ENCODE measurements at places on chromosomes 7 and 10.

DNA sequence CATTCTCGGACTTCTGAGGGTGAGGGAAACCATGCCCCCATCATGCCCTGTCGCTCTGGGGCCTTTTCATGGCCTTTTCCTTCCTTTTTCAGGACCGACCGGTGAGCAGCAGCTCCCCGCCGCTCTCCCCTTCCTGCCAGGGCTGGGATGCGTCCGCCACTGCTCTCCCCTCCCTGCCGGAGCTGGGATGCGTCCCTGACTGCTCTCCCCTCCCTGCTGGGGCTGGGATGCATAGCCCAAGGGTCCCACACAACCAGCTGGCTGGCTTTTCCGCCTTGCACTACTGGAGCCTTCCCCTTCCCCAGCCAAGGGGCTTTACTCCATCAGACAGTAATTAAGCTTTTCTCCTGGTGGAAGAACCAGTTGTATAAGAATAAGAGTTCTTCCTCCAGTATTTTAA, 129.7 kb upstream of the COBL start:
- DNase-seq, result no peak

DNA sequence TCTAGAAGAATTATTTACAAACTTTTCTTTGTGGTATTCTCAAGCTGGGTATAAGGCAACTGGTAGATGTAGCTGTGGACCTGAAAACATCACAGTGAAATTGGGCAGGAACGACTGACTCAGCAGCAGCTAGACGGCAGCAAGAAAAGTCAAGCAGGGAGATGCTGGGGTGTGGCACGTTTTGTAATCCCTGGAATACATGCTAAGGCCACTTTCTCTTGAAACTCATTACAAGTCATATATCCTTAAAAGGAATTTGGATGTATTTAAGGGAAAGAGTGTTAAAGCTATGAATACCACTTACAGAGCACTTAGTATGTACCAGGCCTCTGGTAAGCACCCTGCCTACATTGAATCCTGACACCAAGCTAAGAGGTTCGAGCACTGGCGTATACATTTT, 17.4 kb downstream of the BEND7 start:
- DNase-seq, result no peak

GRCh38 chr7:100706672-100707311, 871 bp downstream of the POP7 start:
- no peak for DNase-seq

DNA sequence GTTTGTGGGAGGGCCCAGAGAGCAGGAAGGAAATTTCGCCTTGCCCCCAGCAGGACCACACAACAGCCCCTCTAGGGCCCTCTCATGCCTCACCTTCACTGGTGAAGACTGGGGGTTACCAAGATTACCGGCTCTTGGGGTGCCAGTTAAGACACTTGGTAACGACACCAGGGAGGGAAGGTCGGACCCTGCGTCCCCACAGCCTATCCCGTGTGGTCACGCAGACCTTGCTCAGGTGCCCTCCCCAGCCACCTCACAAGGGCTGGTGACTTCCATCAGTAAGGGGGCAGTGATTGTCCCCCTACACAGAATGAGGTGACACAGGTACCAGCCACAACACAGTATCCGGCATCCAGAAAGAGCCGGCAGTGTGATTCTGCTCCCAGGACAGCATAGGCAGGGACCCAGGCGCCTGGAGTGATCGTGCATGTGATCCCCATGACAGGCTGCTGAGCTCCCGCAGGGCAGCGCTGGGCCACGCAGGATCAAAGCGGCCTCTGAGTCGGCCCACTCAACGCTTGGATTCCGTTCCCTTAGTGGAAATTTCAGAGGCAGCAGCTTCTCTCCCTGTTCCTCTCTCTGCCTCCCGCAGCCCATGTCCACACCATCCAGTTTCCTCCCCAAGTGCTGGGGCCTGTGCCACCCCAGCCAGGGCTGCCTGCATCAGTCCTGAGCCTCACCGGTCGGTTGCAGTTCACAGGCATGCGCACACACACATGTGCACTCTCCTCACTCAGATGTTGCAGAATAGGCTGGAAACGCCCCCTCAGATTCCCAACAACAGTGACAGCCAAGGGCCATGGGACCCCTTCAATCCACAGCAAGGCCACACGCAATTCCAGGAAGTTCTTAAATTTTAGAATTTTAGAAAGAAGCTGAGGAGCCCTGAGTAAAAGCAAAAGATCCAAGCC, 35.8 kb downstream of the CAMK2B start:
- no peak for DNase-seq

DNA sequence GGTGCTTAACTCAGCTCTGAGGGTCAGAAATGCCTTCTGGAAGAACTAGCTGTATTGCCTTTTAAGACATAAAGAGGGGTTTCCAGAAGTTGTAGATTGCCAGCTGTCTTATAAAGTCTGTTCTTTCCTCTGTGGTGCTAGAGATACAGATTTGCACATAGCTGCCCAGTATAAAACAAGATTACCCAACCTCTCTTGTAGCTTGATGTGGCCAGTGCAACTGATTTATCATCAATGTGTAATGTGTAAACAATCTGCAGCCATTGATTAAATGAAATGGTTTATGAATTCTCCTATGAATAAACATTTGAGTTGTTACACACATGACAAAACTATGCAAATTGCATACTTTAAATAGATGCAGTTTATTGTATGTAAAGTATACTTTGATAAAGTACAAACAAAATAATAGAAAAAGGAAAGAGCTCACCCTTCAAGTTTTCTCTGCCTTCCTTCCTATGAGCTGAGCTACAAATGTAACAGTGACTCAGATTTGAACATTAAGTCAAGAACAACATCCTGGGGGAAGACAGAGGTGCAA, 195.2 kb downstream of the TMEM26 start:
- DNase-seq, result no peak

DNA sequence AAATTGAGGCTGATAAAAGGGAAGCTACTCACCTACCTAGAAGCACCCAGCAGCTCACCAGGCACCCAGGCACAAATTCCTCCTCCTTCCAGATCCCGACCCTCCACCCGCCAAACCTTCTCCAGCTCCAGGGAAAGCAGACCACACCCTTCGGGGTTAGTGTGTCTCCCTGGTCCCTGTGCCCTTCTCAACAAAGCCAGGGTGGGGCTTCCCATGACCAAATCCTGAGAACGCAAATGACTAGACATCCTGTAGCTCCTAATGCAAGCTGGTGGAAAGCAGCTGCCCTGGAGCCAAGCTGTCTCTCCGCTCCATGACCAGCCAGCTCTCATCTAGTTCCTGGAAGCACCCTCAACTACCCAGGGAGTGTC, 4.4 kb downstream of the TBX20 start:
- DNase-seq, result no peak

- no peak for DNase-seq
Observed at GRCh38 chr7:26538689-26539088, 247.0 kb downstream of the SNX10 start.

DNA sequence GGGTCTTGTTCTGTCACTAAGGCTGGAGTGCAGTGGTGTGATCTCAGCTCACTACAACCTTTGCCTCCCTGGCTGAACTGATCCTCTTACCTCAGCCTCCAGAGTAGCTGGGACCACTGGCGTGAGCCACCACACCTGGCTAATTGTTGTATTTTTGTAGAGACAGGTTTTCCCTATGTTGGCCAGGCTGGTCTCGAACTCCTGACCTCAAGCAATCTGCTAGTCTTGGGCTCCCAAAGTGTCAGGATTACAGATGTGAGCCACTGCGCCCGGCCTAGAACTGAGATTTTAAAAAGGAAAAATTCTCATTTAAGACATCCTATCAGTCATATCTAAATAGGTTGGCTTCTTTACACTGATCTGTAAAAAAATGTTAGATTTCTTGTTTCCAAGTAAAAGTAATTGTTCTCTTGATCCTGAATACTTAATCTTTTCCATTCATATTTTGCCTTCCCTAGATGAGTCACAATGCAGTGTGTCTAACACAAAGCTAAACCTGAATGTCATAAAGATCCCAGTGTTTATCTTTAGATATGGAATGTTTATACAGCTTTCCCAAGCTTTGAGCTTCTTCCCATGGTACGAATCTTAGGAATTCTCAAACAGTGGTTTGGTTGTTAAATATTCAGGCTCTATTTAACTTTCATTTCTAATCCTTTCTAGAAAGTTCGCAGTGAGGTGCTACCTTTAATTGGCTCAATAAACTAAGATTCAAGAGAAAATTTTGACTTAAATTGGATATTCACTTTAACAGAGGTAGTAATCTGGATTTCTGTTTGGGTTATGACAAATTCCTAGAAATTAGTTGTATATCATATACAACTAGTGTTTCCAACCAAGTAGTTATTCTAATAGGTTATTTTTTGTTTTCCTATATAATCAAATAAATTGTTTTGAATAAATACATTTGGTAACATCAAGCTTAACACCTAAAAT, 12.1 kb upstream of the LAMB1 start:
- DNase-seq, result peak; percentile 91

DNA sequence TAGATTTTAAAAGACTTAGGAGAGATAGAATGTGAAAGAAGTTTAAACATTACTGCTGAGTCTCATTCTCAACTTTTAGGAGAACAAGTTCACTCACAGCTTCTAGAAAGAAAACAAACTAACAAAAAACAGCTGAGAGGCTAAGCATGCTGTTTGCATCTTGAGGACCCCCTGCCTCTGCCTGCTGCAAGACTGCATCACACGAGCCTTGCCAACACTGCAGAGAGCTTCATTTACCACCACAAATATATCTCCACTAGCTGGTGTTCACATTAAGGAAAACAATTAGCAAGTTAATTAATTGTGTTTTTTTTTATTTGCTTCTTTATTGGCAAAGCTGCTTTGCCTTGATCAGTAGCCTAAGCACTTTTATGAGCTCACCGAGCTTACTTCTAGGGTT, 336.6 kb upstream of the KIAA1217 start:
- no peak for DNase-seq

DNA sequence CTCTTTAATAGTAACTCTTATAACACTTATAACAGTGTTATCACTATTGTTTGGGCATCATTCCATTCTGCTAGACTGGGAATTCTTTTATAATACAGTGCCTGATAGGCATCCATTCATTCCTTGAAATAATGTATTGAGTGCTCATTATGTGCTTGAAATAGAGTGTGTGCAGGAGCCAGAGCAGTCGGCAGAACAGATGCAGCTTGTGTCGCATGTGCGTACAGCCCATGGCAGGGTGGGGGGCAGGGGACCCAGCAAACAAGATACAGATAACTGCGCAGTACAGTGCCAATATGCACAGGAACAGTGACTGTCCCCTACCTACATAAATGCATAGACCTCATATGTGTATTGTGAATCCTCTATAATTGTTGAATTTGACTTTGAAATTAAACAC, 99.3 kb downstream of the KAT6B start:
- DNase-seq, result no peak

DNA sequence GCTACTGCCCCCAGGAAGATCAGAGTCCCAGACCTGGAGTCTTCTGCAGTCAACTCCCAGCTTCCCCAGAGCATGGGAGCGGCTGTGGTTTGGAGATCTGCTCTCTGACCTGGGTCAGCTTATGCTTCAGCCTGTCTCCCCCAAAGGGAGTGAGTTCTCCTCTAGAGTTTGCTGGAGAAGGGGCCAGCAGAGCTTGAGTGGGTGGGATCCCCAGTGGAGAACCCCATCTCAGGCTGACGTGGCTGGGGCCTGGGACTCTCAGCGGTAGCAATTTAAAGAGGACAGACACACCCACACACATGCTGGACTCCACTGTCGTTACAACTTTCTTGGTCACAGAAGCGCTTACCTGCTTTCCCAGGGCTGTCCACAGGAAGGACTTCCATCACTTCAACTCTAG, 6.3 kb downstream of the UNC5B start:
- no peak for DNase-seq

- DNase-seq, result no peak
Observed at GRCh38 chr7:107090457-107090856, 46.0 kb downstream of the PRKAR2B start.

GRCh38 chr10:79196470-79197461, 128.0 kb downstream of the ZMIZ1 start:
- DNase-seq, result peak; percentile 45

DNA sequence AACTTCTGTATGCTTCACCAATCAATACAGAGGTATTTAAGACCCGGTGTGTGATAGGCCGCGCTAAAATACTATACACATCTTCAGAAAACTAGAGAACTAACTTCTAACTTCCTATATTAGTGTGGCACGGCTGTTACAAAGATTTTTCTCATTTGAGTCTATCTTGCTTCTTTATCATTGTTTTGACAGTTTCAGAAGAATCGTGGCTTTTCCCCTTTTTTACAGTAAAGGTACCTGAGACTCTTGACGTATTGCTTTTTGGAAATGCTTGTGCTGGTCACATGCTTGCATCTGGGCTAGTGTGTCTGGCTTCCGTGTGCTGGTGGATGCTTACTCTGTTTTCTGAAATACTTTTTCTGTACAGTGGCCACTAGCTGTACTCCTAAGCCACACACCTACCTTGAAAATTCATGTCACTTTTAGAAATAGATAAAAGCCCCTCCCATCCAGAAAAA, 12.7 kb downstream of the IKZF1 start:
- DNase-seq, result no peak

DNA sequence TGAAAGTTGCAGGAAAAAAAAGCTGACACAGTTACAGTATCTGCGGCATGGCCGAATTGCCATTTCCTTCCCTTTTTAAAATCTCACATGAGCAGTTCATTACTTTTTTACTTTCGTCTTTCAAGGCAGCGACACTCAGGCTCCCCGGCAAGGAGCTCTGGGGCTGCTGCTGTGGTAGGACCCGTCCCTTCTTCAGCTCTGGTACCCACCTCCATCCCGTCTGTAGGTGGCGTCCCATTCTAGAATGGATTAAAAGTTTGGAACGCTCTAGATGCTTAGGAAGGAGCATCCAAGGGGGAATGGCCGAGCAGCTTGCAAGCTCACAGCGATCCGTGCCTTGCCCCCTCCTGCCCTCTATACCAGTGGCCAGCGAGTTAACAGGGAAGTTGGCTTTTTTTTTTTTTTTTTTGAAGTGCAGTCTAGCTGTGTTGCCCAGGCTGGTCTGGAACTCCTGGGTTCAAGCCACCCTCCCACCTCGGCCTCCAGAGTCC, 22.8 kb upstream of the TTYH3 start:
- DNase-seq, result peak; percentile 48

DNA sequence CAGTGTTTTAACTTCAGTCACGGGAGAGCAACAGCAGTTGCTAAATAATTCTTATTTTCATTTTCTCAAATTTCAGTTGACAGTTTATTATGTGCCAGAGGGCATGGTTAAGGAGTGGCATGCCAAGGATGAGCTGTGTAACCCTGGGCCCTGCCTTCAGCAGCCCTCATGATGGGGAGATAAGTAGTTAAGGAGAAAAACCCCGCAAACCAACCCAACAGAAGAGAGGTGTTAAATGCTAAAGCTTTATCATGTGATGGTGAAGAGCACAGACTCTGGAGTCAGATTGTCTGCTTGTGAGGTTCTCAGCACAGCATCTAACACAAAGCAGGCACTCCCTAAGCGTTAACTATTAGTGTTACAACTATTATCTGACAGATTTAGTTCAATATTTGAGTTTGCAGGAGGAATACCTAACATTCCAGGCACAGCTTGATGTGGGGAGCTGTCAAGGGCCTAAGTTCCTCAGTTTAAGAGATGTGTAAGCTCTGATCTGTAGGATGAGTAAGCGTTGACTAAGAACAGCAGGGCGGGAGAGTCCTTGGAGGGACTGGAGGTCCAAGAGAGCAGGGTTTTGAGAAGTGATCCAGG, 29.6 kb downstream of the STAM start:
- peak; percentile 96 for DNase-seq
